Activated naive CD8-positive, alpha-beta T cell treated with anti-CD3 and anti-CD28 coated beads for 36 hours (primary cell): ENCODE measurements at places on chromosomes 16 and 17.

DNA sequence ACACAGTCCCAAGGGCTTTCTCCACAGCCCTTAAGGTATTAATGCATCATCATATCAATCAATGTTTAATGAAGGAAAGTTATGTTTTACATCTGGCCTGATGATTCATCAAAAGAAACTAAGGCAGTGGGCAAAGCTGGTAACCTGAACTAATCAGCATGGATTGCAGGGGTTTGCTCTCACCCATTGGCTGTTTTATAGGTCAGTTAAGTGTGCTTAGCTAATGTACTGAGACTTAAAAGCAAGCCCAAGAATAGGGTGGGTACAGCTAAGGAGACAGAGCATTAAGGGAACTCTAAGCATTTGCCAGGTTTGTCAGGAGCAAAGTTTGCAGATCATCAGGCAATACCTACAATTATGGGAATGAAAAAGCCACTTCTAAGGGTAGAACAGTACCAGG, 1247.6 kb downstream of the CDH8 start:
- DNase-seq, result no peak

- DNase-seq, result peak; percentile 85
Measured at GRCh38 chr17:44308320-44308818, at the start of gene RUNDC3A. Gene RUNDC3A, plus strand, starts transcription at chr17:44308601. Its CDS starts 232 bp downstream, at chr17:44308833.

DNA sequence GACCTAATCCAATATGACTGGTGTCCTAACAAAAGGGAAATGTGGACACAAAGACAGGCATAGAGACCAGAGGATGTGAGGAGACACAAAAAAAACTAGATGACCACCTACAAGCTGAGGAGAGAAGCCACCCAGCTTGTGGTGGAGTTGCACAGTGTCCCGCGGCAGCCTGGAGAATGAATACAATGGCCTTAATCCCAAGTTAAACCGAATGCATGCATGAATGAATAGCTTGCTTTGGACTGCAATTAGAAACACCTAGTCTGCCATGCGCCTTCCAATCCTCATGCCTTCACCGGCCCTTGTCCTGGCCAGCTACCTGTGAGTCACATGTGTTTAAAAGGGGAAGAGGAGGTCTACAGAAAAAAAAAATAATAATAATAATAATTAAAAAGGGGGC, 72.0 kb downstream of the CNGB1 start:
- DNase-seq, result no peak

DNA sequence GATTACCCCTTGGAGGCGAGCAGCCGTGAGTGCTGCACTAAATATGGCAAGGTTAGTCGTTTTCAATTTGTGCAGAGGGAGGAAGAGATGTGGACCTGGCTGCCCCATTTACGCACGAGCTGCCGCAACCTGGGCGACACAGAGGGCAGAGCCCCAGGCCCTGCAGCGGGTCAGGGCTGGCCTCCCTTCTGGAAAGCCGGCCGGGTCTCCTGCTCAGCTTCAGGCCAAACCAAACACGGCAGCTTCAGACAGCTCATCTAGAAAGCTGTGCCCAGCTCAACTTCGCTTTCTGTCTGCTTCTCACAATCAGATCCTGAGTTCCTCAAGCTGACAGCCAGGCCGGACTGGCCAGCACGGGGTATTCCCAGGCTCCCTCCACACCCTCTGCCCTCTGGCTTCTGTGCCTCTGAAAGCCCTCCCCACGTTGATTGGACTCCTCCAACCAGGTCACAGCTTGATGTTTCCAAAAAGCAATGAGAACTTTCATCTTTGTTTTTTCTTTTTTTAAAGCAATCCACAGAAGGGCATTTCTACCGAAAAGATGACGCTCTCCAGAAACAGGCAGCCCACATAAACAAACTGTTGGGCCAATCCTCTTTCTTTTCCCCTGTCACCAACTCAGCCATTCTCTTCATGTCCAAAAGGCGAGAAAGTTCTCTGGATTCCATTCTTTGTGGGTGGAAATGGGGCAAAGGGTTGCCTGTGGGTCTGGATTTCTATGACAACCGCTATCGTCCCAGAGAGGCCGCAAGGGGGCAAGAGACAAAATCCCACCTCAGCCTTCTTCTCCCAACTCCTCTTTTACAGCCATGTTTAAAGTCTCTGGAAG, 189.0 kb downstream of the ZFHX3 start:
- DNase-seq, result no peak

GRCh38 chr17:15343749-15344148, 2.4 kb upstream of the TEKT3 start:
- no peak for DNase-seq

GRCh38 chr16:76634847-76635697, 357.9 kb downstream of the CNTNAP4 start:
- DNase-seq, result no peak

- no peak for DNase-seq
Measured at GRCh38 chr17:78974635-78975591, 4.8 kb downstream of the LGALS3BP start.

GRCh38 chr16:24909856-24910255, 64.1 kb downstream of the SLC5A11 start:
- DNase-seq, result no peak

DNA sequence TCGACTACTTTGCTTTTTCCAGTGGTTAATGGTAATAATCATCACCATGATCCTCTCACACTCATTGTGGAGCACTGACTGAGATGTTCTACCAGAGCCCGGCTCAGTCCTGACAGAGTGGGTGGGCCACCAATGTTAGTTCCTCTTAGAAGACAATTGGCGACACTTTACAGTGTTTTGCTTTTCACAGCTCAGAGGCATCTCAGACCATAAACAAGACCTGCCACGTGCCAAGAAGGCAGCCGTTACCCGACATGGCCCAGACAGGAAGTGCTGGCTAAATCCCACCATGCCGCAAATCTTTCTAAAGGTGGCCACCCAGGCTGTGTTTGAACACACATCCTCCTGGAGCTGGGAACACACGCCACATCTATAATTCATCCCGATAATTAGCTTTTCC, 103.7 kb downstream of the XYLT1 start:
- DNase-seq, result peak; percentile 16
